Caki2 (cell line): ENCODE measurements at places on chromosomes 6 and 20. TPM values are rescaled to one million over a fixed set of nuclear protein-coding genes. Genes with fewer than 3 reads are reported as not detected.

GRCh38 chr6:19472153-19472552, 365.0 kb upstream of the ID4 start:
- DNase-seq = peak; percentile 91

DNA sequence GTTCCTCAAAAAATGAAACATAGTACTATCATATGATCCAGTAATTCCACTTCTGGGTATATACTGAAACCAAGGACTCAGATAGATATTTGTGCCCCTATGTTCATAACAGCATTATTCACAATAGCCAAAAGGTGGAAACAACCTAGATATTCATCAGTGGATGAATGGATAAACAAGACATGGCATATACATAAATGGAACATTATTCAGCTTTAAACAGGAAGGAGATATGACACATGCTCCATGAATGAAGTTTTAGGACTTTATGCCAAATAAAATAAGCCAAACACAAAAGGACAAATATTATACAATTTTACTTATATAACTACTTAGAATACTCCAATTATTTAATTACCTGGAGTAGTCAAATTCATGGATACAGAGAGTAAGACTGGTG, 16.4 kb downstream of the PLCB1 start:
- DNase-seq = no peak

GRCh38 chr6:73858376-73858775, 162.4 kb downstream of the CD109 start:
- DNase-seq = no peak

DNA sequence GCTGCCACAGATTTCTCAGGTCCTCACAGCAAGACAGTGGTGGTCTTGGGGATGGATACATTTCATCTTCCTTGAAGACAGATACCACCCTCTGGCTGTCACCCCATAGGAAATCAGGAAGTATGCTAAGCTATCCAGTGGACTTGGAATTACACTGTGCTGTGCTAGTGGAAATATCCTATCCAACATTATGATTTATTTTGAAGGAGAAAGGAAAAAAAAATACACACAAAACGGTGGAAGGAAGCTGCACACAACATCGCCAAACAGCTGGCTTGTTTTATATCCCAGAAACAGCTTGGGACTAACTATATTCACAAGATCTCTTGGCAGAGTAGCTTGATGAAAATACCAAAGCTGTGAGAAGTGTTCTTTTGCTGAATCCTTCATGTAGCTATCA, 257.6 kb downstream of the LAMA2 start:
- no peak for DNase-seq

- DNase-seq = peak; percentile 10
Measured at GRCh38 chr6:84645000-84645399, 119.4 kb downstream of the TBX18 start.

DNA sequence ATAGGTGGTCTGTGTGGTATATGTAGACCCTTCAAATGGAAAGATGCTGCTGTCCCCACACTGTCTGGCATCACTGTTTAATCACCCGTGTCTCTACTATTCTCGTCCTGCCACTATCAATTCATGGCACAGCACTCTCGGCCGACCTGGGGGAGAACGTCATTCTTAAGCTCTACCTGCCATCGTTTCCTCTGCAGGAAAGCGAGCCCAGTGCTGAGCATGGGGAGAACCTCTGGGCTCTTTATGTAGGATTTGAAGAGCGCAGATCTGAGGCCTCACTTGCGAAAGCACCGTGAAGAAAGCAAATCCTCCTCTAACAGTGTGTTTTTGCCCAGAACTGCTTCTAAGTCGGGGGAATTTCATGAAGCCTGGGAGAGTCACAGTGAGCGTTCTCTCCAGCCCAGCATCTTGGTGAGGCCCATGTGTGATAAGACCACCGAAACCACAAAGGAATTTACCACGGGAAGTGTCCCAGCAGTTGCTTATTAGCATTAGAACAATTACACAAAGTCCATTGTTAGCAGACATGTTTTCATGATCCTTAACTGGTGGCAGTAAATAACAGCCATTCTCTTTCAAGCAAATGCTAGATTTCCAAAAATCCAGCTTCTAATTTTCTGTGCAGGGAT, 124.3 kb downstream of the SCML4 start:
- no peak for DNase-seq

DNA sequence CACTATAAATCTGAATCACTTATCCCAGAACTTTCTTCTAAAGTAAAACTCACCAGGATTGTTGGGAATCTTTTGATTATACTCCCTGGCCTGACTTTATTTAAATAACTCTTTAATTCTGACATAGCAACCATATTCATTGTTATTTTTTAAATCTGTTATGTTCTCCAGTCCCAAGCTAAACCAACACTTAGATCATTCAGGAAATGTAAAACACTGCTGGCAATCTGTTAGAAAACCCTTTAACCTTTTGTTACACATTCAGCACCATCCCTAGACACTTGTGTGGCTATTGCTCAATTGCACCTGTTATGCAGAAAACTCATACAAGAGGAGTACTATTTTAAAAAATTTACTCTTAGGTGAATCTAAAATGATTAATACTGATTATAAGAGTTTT, 101.8 kb upstream of the NHSL1 start:
- DNase-seq = no peak

DNA sequence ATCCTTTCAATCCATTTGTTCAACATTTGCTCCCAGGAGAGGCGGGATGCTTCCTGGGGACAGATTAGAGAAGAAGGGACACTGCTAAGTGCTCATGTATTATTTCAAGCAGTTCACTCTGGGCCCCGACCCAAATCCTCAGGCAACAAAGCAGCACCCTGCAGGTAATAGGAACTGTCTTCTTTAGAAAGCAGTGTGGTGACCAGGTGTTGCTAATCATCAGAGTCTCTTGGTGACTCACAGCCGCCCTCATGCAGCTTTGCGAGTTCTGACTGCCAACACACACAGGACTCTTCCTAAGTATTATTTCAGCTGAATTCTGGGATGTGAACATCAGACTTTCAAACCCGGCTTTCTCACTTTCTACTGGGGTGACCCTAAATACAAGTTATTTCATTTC, 356.4 kb downstream of the PRKN start:
- DNase-seq = no peak

DNA sequence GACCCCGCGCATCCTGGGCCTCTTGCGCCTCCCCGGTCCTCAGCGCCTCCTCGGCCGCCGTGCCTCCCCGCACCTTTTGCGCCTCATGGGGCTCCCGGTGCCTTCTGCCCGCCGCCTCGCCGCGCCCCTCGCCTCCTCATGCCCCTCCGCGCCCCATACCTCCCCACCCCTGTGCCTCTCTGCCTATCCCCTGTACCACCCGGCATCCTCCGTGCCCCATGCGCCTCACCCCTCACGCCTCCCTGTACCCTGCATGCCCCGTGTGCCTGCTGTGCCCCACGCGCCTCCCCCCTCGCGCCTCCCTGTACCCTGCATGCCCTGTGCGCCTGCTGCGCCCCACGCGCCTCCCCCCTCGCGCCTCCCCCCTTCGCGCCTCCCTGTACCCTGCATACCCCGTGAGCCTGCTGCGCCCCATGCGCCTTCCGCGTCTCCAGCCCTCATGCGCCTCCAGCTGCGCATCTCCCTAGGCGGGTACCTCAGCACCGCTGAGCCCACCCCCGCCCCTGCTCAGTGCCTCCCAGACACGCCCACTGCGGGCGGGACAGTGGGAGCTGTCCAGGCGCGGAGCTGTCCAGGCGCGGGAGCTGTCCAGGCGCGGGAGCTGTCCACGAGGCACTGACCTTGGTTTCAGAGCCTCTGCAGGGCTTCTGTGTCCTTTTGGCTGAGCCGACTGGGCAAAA, 37.1 kb downstream of the IGF2R start:
- no peak for DNase-seq

GRCh38 chr6:39428152-39428551, 105.7 kb upstream of the KCNK16 start:
- no peak for DNase-seq

GRCh38 chr6:115363379-115363778, 697.3 kb downstream of the FRK start:
- DNase-seq = no peak

DNA sequence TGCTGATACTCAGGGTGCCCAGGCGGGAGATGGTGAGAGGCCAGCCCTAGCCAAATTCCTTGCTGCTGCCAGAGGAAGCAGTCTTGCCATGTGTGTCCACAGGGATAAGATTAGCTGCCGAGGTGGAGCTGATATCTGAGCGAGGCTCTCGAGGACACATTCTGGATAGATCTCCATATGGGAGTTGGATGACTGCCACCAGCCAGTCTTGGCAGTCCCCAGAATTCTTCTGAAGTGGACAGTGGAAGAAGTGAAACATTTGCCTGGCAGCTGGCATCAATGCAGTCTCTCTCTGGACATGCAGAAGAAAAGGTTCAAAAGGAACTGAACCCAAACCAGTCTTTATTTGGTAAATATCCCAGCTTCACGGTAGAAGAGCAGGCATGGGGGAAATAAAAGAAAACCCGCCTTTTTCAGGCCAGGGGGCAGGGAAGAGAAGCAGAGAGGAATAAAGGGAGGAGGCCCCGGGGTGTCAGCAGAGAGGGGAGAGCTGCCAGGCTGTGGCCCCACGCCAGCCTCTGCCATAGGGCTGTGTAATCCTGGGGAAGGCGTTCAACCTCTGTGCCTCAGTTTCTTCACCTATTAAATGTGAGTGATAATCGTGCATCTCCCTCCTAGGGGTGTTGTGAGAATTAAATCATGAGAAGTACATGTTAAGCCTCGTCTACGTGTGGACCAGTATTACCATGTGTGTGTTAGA, 3.7 kb upstream of the FUCA2 start:
- no peak for DNase-seq

DNA sequence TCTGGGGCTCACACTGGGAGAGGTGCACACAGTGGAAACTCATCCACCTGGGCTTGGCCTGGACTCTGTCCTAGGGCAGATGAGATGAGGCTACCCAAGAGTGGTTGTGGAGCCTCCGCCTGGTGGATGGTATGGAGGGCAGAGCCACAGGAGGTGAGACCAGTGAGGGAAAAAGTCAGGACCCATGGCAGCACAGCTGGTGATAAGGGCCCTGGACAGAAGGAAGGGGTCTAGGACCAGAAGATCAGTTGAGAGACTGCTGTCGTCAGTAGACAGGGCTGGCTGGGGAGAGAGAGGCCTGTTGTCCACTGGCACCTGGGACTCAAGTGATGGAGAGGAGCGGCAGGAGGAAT, 29.8 kb downstream of the PLCG1 start:
- no peak for DNase-seq

DNA sequence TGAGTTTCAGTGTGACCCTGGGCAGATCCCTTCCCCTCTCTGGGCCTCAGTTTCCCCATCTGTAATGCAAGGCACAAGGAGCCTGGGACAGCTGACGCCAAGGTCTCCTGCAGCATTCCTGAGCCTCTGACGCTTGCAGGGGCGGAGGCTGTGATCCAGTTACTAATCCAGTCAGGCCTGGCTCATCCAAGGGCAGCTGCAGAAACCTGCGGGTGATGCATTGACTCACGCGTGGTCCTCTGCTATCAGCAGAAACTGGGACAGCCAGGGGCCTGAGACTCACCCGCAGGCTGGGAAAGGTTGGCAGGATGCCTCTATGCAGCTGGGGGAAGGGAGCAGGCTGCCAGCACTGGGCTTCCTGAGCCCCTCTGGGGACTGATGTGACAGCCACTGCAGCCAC, 65.0 kb upstream of the SIRPA start:
- DNase-seq = peak; percentile 54

GRCh38 chr6:83815631-83816272, 37.4 kb upstream of the RIPPLY2 start:
- peak; percentile 77 for DNase-seq

DNA sequence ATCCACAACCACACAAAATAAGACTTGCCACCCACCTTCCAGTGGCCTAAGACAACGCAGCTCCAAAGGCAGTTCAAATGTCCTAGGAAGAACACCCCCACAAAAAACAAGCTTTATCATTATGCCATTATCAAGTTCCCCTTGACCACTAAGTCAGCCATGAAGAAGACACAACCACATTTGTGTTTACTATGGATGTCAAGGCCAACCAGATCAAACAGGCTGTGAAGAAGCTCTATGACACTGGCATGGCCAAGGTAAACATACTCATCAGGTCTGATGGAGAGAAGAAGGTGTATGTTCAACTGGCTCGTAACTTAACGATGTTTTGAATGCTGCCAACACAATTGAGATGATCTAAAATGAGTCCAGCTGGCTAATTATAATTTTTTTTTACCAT, 26.1 kb downstream of the SEC63 start:
- DNase-seq = no peak

DNA sequence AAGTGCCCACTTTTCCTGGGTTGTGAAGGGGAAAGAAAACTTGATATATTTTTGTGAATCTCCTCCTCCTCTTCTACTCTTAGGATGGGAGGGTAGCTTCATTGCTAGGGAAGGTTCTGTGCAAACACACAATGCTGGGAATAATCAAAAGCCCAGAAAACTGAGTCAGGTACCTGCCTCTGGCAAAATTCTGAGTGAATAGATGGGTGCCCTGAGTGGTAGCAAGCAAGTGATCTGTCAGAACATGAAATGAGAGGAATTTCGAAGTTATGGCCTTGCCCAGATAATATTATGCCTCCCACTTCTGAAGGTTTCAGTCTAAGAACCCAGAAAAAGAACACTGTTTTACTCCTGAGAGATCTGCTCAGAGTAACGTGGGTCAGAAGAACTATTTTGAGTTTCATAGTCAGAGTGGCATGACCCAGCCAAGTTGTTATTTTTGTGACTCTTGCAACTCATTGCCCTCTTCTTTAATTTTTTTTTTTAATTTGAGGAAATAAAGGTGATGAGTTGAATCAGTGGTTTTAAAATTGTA, 158.3 kb downstream of the BMP2 start:
- no peak for DNase-seq

DNA sequence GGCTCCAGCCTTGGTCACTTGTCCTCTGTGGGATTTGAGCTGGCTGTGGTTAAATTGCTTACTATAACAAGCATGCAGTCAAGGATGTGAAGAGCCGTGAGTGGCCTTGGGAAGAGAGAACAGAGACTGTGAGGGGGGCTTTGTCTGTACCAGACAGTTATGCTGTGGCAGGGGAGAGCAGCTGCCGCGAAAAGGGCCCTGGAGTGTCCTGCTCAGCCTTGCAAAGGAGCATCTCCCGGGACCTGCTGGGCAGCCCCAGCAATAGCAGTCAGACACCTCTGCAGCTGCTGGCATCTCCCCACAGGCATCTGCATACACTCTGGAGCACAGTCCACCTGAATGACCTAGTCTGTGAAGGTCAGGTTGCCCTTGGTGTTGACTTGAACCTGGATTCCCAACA, 6.3 kb downstream of the EBF4 start:
- DNase-seq = no peak

- peak; percentile 73 for DNase-seq
Measured at GRCh38 chr6:99344289-99344688, 5.2 kb downstream of the FAXC start.

GRCh38 chr6:65126667-65127066, 580.4 kb downstream of the EYS start:
- DNase-seq = no peak

- DNase-seq = no peak
Measured at GRCh38 chr20:10470276-10470675, 35.2 kb downstream of the SLX4IP start.

Gene GPR63
- total RNA-seq = 0.37 and 0.46 TPM in 2 replicates

Gene GJA10
- not detected in 2 replicates for total RNA-seq

Gene PRDM13
- total RNA-seq = 1.9 and 2.6 TPM in 2 replicates

Gene TCF21
- not detected in 2 replicates for total RNA-seq

Gene PBOV1
- total RNA-seq = not detected in 2 replicates

Gene NNAT
- not detected in 2 replicates for total RNA-seq

Gene PDYN
- total RNA-seq = not detected in 2 replicates

Gene ROS1
- total RNA-seq = not detected in 2 replicates
